Tibial nerve (tissue), 4 donors: ENCODE measurements at places on chromosomes 6 and 20.

DNA sequence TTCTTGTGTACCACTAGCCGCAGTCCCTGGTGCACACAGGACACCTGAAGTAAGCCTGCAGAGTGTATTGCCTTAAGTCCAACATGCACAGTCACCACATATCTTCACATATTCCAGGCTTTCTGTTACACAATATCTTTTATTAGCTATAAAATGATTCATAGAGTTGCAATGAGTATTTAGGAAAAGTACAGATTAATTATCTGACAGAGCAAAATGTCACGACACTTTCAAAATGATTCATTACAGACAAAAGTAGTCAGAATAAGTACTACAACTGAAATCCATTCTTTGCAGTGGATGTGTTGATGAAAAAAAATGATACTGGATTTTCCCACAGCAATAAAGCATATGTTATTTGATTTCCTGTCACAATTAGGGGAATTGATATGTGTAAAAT is 199.5 kb upstream of the ASCC3 start:
- DNase-seq, result no peak

GRCh38 chr6:148657048-148657447 is 89.8 kb upstream of the UST start:
- no peak for DNase-seq

DNA sequence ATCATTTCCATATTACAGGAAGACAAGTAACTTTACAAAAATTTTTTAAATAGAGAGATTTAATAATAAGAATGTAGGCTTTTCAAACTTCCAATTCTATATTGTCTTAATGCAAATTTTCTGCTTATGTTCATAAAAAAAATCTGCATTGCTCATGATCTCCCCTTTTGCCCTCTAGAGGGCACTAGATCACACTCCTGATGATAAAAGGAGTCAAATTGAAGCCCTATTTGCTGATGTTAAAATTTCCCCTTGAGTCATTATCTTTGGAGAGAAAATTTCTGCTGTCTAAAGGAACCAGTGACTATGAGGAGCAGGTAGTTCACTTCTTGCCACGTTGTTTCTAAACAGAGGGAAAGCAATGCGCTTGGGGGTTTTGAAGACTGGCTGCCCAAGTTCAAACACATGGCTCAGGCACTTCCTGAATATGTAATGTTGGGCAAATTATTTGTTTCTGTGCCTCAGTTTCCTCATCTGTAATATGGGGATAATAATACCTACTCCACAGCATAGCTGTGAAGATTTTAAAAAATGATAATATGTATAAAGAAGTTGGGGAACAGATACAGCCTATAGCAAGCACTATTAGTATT is 874.2 kb downstream of the TFAP2A start:
- no peak for DNase-seq

GRCh38 chr6:159047891-159048685 is 3.3 kb upstream of the TAGAP start:
- DNase-seq, result no peak

- DNase-seq, result no peak
Observed at GRCh38 chr6:18148304-18149025, 6.4 kb downstream of the TPMT start.

DNA sequence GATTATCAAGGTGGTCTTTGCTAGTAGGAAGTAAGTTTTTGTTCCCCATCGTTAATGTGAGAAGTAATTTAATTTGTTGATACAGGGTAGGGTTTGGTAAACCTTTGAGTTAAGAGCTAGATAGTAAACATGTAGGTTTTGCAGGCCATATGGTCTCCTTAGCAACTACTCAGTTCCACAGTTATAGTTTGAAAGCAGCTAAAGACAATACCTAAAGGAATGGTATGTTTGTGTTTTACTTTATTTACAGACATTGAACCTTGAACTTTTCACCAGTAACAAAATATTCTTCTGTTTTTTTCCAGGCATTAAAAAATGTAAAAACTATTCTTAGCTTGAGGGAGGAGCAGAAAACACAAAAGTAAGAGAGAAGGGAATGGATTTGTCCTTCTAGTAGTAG is 1.7 kb downstream of the CAP2 start:
- no peak for DNase-seq

- no peak for DNase-seq
Observed at GRCh38 chr20:63478346-63479302, 6.2 kb upstream of the KCNQ2 start.

GRCh38 chr20:13262302-13262650 is 41.2 kb downstream of the ISM1 start:
- no peak for DNase-seq

- no peak for DNase-seq
Observed at GRCh38 chr6:105596284-105596755, 193.4 kb upstream of the PREP start.

GRCh38 chr20:59299945-59300332 is 472 bp upstream of the EDN3 start:
- no peak for DNase-seq

DNA sequence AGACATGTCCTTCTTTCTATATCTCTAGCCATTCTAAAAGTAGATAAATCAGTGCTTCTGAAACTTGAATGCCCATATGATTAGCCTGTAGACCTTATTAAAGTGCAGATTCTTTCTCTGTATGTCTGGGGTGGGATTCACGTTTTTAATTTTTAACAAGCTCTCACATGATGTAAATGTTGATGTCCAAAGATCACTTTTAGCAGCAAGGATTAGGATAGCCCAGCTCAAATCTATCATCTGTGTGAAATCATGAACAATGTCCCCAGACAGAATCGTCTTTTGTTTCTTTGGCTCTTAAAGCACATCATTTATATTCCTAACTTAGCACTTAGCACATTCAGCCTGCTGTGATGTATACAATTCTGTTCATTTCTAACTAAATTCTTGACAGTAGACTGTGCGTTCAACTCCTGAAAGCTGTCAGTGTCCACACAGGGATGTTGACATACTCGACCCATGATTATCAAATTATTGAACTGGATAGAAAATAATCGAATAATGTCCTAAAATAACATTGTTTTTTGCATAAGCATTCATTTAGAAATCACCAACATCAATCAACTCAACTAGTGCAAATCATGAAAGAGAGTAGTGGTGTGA is 102.1 kb upstream of the MLIP start:
- no peak for DNase-seq

DNA sequence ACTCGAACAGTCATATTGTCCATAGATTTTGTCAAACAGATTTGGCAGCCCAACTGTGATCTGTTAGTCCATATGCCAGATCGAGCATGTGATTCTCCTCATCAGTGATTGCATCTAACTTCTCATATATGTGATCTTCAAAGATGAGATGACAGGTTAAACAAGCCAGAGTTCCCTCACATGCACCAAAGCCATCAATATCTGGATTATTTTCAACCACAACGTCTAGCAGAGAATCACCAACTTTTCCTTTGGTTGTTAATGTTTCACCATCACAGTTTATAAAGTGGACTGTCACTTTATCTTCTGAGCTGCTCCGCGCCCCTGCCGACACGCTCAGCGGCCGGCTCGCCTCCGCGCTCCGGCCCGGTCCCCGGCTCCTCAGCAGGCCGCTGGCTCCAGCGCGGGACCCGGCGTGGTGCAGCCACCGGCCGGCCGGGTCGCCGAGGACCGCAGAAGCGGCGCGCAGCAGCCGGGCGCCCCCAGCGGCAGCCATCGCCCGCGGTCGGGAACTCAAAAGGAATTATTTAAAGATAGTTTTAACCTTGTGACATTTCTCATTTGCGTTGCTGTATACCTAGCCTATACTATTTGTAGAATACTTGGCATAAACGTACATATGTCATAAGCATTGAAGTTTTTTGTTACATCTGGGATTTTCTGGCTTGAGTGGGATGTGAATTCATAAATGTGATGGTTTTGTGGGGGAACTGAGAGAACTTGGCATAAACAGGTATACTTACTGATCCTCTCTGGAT is 40.1 kb upstream of the DYNLRB1 start:
- no peak for DNase-seq

- DNase-seq, result no peak
Observed at GRCh38 chr6:6753301-6753700, 164.8 kb downstream of the LY86 start.

DNA sequence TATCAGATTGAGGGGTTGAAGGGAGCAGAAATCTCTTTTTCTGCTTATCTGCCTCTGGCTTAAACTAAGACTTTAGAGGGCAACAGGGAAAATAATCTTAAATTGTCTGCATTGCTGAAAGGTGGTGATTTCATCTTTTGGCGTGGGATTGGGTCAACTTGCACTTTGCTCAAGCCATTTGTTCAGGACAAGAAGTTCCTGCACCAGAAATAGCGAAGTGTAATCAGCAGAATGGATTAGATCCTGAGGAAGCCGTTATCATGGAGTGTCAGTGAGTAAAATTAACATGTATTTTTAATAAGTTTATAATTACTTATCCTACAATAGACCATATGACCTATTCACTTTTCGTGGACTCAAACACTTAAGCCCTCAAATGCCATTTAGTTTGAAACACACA is 249.3 kb downstream of the CD83 start:
- DNase-seq, result no peak

GRCh38 chr6:19752746-19753145 is 84.4 kb upstream of the ID4 start:
- DNase-seq, result no peak

- DNase-seq, result no peak
Observed at GRCh38 chr6:150694889-150695288, 95.2 kb downstream of the PLEKHG1 start.

- no peak for DNase-seq
Observed at GRCh38 chr6:125340991-125341390, 39.2 kb upstream of the HDDC2 start.

- DNase-seq, result no peak
Observed at GRCh38 chr6:73728548-73729205, 32.7 kb downstream of the CD109 start.

- DNase-seq, result no peak
Observed at GRCh38 chr20:4881006-4881730, 120.1 kb downstream of the SLC23A2 start.

GRCh38 chr6:28743271-28743789 is 180.5 kb downstream of the TRIM27 start:
- DNase-seq, result no peak

GRCh38 chr6:36038120-36038876 is 10.7 kb downstream of the MAPK14 start:
- no peak for DNase-seq

- DNase-seq, result no peak
Observed at GRCh38 chr20:62558779-62559178, 83.0 kb upstream of the GATA5 start.

DNA sequence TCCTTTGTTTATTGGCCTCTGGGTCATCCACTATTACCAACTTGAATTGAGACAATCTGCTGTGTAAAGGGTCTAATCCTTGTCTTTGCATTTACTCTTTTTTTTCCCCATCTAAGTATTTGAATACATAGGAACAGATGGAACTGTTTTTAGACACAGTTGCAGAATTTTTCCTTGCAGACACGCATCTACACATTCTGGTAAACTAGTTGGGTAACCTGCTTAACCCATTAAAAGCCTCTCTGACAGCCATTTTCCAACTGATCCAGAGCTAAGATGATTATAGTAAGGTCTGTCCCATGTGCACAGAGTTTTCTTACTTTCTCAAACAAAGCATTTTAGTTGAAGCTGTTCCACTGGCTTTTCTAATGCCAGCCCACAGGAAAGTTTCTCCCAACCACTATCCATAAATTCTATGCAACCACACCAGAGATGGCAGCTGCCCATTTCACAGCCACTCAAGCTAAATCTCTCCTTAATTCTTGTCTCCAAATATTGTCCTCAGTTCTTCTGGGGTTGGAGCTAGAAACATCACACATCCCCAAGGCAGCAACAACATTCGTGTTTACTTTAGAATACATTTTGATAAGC is 492.1 kb downstream of the MAFB start:
- DNase-seq, result no peak

GRCh38 chr6:157570104-157570503 is 189.1 kb downstream of the ZDHHC14 start:
- no peak for DNase-seq

- DNase-seq, result no peak
Observed at GRCh38 chr6:104601131-104601651, 258.5 kb downstream of the HACE1 start.

GRCh38 chr20:21106171-21107017 is at the start of gene LINC00237:
LINC00237 (minus strand) TSS chr20:21106358.
- no peak for DNase-seq

GRCh38 chr20:61989741-61990140 is 75.9 kb downstream of the TAF4 start:
- DNase-seq, result no peak

DNA sequence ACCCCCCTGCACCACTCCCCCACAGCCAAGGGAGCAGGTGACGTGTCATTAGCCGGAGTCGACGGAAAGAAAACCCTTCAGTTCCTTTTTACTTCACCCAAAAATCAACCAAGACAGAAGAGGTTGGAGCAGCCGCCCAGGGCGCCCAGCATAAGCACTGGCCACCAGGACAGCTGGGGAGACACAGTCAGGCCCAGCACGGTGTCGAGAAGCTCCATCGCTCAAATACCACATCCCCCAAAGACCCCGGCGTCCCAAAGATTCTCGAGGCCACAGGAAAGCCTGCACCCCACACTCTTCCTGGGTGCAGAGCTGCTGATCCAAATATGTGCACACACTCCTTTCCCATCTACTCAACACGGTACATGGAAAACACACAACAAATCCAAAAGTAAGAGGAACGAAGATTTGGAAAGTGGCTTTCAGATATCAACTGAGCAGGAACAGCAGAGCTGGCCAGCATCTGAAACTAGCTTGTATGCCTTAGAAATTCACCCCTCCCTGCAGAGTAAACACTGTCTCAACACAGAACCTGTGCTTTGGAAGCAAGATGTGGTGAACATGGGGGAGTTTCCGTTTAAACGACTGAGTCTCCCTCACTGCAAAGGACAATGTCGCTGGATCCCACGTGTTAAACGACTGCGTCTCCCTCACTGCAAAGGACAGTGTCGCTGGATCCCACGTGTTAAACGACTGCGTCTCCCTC is 54.6 kb downstream of the DLL1 start:
- no peak for DNase-seq

DNA sequence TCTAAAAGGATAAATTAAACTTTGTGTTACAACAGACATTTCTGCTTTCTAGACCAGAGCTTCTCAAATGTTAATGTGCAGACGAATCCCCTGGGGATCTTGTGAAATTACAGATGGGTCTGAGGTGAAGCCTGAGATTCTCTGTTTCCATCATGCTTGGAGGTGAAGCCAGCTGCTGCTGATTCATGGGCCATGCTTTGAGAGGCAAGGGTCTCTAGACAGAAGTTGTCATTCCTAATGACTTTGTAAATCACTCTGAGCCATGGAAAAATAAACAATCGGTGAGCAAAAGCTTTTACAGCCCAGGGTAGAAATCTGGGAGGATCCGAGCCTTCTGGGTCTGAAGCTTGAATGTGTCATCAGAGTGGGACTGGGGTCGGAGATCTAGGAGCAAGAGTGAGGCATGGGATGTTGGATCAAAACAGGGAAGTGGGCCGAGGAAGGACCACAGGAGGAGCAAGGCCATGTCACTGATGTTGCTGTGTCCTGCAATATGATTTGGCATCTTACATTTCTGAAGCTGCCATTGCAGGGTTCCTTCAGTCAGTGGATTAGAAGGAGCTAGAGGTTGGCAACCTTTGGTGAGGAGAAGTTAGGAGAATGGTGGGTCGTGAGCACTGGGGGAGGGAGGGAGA is 77.3 kb downstream of the TRMT11 start:
- no peak for DNase-seq

- no peak for DNase-seq
Observed at GRCh38 chr6:90347411-90347851, 50.8 kb upstream of the BACH2 start.
